Kidney glomerular epithelial cell (primary cell): ENCODE measurements at places on chromosomes 2 and 18.

- DNase-seq: no peak
These were observed 58.7 kb downstream of the AFTPH start for GRCh38 chr2:64582774-64583340.

DNA sequence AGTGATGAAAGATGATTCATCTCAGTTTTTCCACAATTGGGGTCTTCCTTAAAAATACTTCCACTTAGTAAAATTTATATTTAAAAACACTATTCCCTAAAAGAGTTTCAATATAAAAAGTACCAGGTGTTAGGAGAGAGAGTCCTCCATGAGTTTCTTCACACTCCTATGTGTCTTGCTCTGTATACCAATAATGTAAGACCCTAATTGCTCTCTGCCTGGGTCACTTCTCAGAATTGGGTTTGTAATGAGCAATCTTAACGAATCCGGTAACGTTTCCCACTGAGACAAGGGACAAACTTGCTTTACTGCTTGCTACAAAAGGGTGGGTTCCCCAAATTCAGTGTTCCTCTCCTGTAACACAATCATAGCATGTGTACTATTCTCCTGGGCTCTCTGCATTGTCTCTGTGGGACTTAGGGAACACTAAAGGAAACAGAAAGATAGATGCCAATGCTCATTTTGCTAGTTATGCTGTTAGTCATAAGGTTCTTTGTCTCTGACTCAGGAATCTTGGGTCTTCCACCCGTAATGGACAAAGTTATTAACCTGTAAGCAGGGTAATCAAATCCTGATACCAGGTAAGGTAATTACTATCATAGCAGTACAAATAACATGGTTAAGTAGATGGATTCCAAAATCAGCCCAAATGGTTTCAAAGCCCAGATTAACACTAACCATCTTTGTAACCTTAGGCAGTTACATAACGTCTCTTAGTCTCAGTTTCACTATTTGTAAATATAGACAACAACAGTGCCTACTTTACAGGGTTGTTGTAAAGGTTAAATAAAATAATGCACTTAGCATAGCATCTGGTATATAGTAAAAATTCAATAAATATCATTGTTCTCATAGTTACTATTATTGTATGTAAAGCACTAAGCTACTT is 46.3 kb downstream of the ITSN2 start:
- DNase-seq: peak; percentile 32

- DNase-seq: no peak
These were observed 353.1 kb upstream of the FANCL start for GRCh38 chr2:58594175-58594574.

GRCh38 chr2:189848276-189848675 is 64.0 kb downstream of the PMS1 start:
- no peak for DNase-seq

- no peak for DNase-seq
These were observed 59.0 kb upstream of the UPP2 start for GRCh38 chr2:158042666-158043065.

GRCh38 chr18:10688766-10689165 is 162.9 kb downstream of the NAPG start:
- DNase-seq: no peak

GRCh38 chr18:46502444-46502843 is 154.6 kb downstream of the LOXHD1 start:
- DNase-seq: no peak

DNA sequence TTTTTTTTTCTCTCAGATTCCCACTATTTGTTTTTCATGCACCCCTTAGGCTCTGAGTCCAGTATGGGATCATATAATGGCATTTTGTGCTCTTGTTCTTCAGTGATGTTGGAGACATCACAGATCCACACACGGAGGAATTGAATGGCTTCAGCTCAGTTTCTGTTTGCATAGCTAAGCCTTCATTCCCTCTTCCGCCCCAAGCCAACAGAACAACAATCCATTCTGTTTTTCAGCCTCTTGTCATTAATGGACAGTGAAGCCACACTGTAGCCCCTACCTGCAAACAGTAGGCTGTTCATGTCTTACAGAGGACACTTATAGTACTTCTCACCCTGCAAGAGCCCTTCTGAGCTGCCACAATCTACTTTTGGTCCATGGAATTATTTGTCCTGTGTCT is 64.0 kb upstream of the ZSWIM2 start:
- DNase-seq: no peak

GRCh38 chr2:140502951-140503630 is 1627.7 kb downstream of the LRP1B start:
- DNase-seq: no peak

GRCh38 chr2:127196998-127197397 is 23.1 kb downstream of the CYP27C1 start:
- DNase-seq: no peak

DNA sequence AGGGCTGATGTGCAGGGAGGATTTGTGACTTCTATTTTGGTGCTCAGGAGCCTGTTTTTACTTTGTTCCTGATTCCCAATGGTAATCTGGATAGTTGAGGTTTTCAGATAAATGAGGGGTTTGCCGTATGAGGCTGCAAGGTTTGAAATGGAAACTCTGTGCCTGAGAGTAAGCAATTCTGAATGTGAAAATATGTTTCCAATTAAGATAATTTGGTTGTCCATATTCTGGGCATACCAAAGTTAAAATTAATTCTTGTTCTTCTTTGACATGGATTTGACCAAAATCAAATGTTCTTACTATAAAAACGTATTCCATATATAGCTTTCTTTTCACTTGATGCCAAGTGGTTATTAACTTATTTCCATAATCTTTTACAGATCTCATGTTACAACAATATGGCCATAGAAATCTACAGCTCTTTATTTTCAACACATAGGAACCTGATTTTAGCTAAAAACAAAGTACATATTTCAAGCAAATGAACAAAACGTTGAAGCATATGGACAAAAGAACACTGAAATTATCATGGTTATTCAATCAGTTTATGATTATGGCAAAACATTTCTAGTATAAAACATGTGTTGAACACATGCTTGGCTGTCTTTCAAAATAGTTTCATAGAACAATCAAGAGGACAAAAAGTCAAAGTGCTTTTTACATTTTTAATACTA is 63.4 kb upstream of the ARHGAP28 start:
- no peak for DNase-seq

DNA sequence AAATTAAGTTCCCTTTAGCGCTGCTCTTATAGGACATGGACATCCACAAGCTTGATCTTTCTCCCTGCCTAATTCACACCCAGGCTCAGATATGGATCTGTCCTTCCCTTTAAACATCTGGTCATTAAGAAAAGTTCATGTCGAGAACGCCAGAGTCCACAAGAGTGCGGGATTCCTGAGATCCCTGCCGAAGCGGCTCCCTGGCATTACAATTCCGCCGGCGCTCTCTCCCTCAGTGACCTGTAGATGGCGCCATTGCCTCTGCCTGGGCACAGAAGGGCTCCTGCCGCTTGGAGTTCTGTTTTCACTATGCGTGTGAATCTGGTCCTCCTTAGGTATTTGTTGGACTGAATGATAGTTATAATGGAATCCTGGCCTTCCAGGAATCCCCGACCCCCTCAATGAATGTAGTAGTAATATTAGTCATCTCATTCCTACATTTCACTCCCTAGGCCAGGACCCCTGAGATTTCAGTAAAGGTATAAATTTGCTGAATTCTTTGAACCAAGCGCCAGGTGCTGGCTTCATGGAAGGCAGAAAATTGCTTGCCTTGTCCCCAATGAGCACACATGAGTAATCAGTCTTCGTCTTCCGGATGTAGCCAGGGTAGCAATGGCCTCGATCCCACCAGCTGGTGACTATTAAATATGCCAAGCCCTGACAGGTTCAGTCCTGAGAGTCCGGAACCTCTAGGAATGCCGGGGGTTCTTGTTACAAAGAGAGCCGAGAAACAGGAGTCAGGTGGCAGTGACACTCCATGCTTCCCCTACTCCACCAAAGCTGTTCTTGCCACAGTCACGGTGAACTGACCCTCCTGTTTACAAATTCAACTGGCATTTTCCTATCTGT is 26.4 kb upstream of the CD207 start:
- peak; percentile 71 for DNase-seq

DNA sequence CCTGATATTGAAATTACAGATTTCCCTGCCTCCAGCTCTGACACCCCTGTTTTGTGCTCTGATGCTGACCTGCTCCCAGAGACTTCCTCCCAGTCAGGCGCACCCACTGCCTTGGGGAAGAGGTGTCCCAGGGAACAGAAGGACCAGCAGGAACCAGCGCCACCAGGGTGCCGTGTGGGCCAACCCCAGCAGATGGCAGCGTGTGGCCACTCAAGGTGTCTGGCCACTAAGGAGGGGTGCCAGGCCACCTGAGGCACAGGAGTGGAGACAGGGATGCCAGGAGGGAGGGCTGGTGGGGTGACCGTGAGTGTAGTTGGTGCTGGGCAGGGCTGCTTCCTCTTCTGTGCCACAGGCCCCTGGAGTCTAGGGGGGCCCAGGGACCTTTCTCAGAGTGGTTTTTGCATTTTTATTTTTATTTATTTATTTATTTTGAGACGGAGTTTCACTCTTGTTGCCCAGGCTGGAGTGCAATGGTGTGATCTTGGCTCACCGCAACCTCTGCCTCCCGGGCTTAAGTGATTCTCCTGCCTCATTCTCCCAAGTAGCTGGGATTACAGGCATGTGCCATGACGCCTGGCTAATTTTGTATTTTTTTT is 56.0 kb downstream of the TEX44 start:
- DNase-seq: no peak

DNA sequence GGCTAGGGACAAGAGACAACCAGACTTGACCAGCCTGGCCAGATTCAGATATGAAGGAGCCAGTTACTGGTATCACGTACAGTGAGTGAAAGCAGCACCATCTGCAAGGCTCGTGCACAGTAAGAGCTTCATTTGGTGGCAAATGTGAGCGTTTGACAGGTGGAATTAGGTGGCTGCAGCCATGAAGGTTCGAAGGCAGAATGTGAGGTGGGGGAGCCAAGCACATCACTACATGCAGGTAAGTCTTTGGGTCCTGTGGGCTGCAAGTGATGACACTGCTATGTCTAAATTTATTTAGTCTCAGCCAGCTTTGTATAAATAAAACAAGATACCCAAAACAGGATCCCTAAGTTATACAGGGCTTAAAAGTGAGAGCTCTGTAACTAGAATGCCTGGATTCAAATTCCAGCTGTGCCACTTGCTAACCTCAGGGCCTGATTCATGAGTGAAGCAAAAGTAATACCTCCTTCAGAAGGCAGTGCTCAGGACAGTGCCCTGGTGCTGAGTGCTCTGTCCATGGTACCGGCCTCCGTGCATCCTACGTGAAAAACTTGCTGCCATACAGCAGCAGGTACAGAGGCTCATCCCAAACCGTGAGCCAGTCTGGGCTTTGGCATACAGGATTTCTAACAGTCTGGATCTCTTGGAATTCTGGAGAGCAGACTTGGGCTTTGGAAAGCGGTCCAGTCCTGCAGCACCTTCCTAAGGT is 18.6 kb downstream of the DDX18 start:
- DNase-seq: peak; percentile 21

GRCh38 chr2:236256366-236256985 is 7.7 kb downstream of the ASB18 start:
- DNase-seq: no peak

DNA sequence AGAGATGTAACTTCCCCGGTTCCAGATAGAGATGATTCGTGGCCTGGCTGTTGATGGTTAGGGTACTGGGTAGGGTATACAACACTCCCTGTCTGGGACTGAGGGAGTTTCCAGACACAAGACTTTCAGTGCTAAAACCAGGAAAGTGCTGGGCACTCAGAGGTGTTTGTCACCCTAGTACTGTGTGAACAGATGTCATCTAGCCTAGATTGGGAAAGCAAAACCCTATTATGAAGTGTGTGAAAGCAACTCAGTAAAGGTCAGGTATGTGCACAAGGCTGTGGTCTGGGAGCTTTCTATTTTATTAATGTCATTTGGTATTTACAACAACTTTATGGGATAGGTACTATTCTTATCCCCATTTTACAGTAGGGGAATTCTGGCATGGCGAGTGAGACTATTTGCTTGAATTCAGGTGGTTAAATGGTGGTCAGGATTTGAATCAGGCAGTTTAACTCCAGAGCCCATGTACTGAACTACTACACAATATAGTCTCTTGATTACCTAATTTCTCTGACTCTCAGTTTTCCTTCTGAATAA is 2.6 kb downstream of the BZW1 start:
- no peak for DNase-seq

GRCh38 chr2:3458396-3459184 is 60.7 kb downstream of the ADI1 start:
- DNase-seq: no peak

DNA sequence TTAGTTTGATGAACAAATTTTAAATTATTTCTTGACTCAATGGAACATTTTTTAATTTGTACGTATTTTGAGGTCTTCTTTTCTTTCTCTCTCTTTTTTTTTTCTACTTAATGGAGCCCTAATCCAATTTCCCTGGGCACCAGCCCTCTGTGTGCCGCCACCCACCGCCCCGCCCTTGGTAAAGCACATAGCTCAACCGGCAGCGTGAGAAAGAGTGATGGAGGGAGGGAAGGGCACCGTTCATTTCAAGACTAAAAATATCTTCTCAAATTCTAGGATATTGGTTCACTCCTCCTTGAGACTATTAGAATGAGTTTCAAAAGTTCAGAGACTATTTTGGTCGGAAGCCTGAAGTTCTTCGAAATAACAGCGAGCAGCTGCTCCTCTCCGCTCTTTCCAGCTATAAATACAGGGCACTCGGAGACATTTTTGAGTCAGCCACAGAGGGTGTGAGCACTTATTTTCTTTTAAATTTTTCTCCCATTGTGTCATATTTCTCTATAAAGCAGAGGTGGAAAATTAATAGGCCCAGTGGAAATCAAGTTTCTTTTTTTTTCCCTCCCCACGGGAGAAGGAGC is 731.7 kb upstream of the ID2 start:
- DNase-seq: no peak

GRCh38 chr18:38369772-38370690 is 804.4 kb upstream of the CELF4 start:
- DNase-seq: peak; percentile 73

DNA sequence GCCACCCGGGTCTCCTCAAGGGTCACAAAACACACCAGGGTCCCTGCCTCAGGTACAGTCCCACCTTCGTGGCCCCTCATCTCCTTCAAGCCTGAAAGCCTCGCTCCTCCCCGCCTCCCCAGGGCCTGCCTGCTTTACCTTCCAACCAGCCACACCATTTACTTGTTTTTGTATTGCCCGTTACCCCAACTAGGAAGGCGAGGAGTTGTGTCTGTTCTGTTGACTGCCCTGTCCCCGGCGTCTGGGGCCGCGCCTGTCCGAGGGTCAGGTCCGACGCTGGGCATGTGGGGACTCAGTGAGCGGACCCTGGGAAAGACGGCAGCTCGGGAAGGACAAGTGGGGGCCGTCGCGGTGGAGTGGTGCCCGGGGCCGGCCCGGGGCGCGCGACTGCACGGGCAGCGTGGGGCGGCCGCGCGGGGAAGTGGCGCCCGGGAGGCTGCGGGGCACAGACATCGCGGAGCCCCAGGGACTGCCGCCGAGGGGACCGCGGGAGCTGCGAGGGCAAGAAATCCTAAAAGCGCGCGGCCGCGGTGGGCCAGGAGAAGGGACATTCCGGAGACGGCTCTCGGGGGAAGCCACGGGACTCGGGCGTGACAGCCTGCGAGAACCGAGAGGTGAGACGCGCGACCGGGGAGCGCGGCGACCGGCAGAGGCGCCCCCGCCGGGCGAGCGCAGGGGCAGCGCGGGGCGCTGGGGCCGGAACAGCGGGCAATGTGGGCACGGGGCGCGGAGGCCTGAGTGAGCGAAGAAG is 797 bp upstream of the GRHL1 start:
- no peak for DNase-seq
